ENCODE measurements at places on chromosomes 13 and 19.

- DNase-seq = no peak
These were observed 3.9 kb upstream of the KLK1 start for GRCh38 chr19:50827476-50827875.

- no peak for DNase-seq
These were observed 27.1 kb downstream of the ANKRD10 start for GRCh38 chr13:110887597-110888333.

GRCh38 chr13:91510058-91510457, 111.6 kb downstream of the GPC5 start:
- no peak for DNase-seq

GRCh38 chr13:98866882-98867281, 111.0 kb downstream of the DOCK9 start:
- no peak for DNase-seq

- no peak for DNase-seq
These were observed 41.4 kb upstream of the TEX29 start for GRCh38 chr13:111278743-111279652.

GRCh38 chr13:104024416-104025170, 958.4 kb upstream of the SLC10A2 start:
- no peak for DNase-seq

DNA sequence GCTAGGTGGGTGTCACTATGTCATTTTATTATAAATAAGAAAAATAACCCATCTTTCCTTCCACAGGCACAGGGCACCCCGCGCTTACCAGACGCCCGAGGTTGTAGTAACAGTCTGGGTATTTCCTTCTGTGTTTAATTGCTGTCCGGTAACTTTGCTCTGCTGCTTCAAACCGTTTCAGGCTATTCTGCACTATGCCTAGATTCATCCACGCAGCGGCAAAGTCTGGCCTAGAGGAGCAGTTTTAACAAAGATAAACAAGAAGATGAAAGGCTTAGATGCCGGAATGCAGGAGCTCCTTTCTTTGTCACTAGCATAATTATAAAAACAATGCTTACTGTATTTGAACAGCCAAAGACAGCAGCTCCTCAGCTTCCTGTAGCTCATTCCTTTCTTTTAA, 36.9 kb upstream of the GGACT start:
- no peak for DNase-seq

DNA sequence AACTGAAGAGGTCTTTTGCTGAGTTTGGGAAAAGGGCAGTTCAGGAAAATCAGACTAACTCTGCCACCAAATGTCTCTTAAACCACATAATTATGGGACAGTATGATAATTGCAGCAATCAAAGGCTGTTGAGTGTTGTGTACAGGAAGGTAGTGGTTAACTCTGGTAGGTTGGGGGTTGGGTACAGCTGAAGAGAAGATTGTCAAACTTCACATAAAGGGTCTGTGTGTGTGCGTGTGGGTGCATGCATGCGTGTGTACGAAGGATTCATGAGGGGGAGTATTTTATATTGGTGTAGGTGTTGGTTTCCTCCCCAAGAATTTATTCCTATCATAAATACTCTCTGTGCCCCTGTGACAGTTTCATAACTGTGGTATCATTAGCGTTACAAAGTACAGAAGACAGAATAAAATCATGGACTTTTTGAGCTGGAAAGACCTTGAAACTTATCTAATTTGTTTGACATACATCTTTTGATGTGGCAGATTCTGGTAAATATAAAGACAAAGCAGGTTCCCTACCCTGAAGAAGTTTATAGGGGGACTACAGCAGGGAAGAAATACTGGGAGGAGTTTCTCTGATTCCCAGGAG, 94.1 kb downstream of the PCCA start:
- no peak for DNase-seq

DNA sequence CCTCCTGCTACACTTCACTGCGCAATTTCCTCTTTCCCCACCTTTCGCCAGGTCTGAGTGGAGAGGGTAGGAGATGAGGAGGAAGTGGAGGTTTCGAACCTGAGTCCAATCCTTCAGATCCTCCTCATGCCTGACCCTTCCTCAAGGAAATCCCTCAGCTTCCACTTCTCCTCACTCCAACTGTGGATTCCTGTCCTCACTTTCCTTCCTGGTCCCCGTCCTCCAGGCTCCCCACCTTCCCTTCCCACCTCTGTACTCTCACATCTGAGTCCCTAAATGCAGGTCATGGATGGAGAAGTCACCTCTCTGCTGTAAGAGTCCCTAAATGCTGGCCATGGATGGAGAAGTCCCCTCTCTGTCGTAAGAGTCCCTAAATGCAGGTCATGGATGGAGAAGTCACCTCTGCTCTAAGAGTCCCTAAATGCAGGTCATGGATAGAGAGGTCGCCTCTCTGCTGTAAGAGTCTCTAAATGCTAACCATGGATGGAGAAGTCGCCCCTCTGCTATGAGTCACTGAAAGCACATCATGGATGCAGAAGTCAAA, 3.1 kb downstream of the TMEM86B start:
- no peak for DNase-seq

DNA sequence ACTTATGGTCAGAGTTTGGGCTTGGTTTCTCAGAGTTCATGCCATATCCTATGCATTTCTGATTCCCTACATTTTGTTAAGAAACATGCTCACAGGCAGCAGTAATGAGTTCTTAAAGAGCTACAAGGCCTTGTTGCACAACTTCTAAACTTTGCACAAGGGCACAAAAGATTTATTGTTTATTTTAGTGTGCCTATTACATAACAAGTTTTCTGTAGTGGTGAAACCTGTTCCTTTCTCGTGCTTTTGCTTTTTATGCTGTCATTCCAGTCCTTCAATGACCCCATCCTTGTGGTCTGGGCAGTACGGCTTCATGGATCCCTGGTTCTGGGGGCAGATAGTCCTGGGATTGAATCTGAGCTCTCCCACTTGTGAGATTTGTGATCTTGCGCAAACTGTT, 17.8 kb downstream of the ZNF507 start:
- no peak for DNase-seq

- DNase-seq = no peak
These were observed 1.4 kb upstream of the NTF4 start for GRCh38 chr19:49065905-49066512.

- DNase-seq = no peak
These were observed 1.4 kb downstream of the ASPDH start for GRCh38 chr19:50512112-50512998.

DNA sequence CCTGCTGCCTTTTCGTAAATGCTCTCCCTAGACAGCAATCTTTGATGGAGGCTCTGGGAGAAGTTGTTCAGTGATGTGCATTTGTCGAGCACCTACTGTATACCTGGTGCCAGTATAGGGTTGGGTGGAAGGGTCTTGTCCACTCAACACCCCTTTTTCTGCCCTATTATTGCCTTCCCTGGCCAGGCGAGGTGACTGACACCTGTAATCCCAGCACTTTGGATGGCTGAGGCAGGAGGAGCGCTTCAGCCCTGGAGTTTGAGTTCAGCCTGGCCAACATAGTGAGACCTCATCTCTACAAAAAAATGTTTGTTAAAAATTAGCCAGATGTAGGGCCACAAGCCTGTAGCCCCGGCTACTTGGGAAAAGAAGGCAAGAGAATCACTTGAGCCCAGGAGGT, 49.3 kb downstream of the NFIC start:
- DNase-seq = no peak

GRCh38 chr13:52845766-52846566, 2.5 kb downstream of the PCDH8 start:
- DNase-seq = no peak

DNA sequence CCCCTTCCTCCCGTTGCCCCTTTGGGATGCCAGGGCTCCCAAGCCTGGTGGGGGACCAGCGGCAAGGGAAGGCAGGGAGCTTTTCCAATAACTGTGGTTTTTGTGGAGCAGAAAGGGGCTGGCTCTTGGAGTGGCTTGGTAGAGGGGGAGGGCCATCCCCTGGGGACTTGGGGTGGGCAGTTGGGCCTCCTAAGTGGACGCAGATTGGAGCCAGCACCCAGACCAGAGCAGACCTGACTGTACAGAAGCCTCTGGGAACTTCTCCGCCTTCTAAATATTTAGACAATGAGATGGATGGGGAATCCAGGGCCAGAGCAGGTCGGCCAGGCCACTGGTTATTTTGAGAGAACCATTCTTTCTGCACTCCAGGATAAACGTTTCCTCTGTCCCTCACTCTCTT, 4.2 kb downstream of the PTGIR start:
- DNase-seq = peak; percentile 41

- peak; percentile 24 for DNase-seq
These were observed 103.3 kb downstream of the SPRY2 start for GRCh38 chr13:80237646-80238045.

DNA sequence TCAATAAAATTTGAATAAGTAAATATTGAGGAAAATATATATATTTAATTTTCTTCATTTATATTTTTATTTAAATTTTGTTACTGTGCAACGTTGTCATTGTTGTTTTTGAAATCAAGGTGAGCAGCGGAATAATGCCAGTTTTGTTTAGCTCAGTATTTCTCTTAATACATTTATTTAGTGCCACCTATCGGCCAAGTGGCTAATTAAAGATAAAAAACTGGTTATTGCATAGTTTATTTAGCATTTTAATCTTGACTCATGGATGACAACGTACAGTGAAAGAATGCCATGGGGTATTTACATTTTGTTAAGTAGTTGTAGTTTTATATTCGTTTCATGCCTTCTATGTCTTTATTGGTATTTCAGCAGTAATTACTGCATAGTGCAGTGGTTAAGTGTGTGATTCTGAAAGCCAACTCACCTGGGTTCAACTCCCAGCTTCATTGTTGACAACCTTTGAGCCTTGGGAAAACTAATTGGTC, 265.9 kb downstream of the MYO16 start:
- DNase-seq = peak; percentile 58

DNA sequence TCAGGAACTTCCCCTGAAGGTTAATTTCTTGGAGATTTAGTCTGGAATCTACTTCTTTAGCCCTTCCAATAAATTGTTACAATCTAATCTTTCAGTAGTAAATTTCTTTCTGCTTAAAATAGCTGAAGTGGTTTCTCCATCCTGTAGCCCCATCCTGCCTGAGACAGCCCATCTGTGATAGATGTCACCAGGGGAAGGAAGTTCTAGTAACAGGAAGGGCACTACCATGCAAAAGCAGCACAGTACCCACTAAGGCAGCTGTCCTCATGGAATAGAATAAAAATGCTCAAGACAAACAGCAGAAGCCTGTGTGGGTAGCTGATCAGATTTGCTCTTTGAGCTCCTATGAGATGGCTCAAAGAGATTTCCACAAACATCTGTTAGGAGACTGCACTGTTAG, 1036.5 kb downstream of the SLITRK5 start:
- no peak for DNase-seq

GRCh38 chr13:31204592-31204991, 4.8 kb downstream of the B3GLCT start:
- peak; percentile 79 for DNase-seq

DNA sequence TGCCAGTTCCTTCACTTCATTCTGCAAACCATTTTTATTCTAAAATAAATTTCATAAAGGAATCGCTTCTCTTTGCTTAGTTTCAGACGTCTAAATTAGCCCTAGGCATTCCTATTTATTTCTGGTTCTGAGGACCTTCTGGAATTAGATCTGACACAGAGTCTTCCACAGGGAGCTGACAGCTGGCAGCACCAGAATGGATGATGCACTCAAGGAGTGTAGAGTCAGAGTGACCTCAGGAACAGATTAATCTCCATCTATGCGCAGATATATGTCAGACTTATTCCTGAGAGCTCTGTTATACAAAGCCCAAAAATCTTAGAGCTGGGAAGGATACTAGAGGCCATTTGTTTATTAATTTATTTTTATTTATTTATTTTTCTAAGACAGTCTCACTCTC, 450.8 kb downstream of the HS6ST3 start:
- no peak for DNase-seq

GRCh38 chr19:16654140-16654539, 5.8 kb downstream of the SMIM7 start:
- DNase-seq = no peak

- no peak for DNase-seq
These were observed 5.5 kb downstream of the ACP4 start for GRCh38 chr19:50795664-50796073.

DNA sequence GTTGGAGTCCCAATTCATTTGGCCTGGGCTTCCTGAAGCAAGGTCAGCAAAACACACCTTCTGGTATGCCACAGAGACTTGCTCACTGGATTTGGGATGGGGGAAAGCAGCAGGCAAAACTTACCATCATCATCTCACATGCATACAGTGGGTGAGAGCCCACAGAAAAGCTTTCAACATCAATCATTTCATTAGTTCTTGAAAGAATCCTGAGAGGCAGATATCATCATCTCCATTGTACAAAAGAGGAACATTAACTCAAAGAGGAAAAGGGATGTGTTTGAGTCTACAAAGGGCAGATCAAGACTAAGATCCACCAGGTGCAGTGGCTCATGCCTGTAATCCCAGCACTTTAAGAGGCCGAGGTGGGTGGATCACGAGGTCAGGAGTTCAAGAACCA, 6.4 kb downstream of the WDR87 start:
- no peak for DNase-seq

DNA sequence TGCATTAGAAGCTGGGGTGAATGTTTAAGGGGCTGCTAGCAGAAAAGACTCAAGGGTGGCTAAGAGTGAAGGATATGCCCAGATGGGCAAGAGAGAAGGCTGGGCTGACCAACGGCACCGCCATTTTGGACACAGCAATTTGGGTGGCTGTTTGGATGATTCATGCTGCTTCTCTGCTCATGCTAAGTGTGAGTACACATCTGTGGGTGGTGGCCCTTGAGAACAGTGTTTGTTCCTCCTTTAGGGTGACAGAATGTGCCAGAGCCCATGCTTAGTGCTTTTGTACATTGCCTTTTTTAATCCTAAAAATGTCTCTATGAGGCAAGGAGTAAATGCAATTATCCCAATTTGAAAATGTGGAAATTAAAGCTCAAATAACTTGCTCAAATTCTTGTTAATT, 9.8 kb downstream of the CBY2 start:
- no peak for DNase-seq

DNA sequence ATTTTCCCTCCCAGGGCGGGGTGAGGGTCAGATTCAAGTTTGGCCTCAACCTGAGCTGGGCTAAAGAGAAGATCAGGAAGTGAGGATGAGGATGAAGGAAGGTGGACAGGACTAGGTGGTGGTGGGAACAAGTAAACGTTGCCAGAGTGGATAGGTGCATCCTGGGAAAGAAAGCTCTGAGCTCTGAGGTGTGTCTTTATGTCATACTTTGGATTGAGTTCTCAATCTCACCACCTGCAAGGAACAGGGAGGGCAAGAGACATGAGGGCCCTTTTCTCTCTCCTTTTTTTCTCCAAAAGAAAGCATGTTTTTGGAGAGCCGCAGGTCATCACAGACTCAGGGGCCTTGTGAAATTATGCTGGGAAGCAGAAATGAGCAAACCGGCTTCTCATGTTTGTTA, 38.2 kb upstream of the IGFL1 start:
- no peak for DNase-seq
